ENCODE measurements at places on chromosomes 7 and 10.

DNA sequence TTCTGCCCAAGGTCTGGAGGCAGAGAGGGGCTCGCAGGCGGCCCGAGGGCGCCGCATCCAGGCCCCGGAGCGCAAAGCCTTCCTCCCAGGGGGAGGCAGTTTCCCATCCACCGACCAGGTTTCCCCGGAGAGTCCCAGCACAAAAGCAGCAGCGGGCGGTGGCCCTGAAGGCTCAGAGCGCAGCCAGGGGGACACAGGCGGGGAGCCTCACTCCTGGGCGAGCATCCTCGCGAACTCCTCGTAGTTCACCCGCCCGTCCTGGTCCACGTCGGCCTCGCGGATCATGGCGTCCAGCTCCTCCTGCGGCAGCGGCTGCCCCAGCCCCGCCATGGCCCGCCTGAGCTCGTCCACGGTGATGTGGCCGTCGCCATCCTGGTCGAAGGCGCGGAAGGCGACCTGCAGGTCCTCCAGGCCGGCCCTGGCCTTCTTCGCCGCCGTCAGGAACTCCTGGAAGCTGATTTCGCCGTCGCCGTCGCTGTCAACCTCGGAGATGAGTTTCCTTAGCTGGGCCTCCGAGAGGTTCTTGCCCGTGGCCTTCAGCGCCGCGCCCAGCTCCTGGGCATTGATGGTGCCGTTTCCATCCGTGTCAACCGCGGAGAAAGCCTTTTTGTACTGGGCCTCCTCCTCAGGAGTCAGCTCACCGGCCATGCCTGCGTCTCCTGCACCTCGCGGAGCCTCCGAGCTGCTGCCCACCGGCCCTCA, 428 bp downstream of the CALML5 start:
- no peak for DNase-seq

- no peak for DNase-seq
Observed at GRCh38 chr7:70614237-70615045, 517.5 kb upstream of the GALNT17 start.

DNA sequence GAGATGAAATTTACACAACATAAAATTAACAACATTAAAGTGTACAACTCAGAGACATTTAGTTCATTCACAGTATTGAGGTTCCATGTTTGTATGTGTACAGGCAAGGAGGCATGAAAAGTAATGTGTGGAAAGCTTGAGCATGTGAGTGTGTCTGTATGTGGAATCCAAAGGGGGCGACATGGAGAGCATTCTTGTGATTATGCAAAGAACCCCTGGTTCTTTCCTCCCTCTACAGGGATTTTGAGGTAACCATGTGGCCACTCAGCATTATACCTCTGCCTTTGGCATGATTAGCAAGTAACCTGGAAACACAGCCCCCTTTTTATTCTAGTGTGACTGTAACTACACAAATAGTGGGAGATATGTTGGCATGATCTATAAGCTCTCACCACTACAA, 21.0 kb downstream of the OR2F1 start:
- DNase-seq, result no peak

DNA sequence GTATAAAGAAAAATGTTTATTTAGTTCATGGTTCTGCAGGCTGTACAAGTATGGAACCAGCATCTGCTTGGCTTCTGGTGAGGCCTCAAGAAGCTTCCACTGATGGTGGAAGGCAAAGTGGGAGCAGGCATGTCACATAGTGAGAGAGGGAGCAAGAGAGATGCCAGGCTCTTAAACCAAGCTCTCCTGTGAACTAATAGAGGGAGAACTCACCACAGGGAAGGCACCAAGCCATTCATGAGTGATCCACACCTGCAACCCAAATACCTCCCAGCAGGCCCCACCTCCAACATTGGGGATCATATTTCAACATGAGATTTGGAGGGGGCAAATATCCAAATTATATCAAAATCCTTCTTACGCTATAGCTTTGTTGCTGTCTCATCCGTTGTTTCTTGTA, 113.1 kb downstream of the CPED1 start:
- no peak for DNase-seq

DNA sequence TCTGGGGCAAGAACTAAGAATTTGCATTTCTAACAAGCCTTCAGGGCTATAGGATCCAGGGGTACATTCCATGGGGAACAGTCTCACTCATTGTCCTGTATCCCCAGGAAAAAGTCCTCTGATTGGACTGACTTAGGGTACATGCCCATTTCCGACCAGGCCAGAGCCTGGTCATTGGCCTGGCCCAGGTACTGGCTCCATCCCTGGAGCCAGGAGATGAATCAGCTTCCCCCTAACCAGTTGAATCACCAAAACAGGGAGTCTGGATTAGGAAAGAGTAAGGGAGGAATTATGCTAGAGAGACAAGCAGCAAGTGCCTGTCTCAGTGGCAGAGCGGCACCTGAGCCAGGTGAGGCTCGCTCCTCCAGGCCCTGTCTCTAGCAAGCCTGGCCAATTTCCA, 137.5 kb downstream of the FGFR2 start:
- DNase-seq, result no peak

GRCh38 chr7:7816816-7817536, 98.6 kb upstream of the RPA3 start:
- DNase-seq, result no peak

GRCh38 chr10:70440296-70441160, 953 bp downstream of the NODAL start:
- DNase-seq, result no peak

DNA sequence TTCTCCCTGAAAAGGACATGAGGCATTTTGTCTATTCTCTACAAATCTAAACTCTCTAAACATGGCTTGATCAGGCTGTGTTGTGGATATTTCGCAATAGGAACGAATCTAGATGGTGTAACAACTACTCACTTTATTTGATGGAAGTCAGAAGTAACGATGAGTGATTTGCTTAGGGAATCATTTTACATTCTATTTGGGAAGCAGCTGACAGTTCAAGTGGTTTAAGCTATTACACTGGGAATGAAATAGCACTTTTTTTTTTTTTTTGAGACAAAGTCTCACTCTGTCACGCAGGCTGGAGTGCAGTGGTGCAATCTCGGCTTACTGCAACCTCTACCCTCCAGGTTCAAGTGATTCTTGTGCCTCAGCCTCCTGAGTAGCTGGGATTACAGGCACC, 44.1 kb downstream of the NPY start:
- DNase-seq, result no peak

DNA sequence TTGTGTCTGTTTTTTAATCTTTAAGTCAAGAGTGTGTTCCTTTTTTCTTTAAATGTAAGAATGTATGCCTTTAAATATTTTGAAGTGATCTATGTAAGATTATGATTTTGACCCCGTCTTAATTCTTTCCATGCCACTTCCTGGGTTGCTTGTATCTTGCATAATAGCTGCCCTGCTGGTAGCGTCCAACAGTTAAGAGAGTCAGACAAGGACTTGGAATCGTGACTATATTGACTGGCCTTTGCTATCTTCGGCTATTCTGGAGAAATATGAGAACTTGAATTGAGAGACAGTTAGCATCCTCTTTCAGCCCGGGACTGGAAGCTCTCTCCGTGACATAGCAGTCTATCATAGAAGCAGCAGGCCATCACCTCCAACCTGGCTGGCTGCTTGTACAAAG, 13.0 kb downstream of the NRP1 start:
- DNase-seq, result no peak

DNA sequence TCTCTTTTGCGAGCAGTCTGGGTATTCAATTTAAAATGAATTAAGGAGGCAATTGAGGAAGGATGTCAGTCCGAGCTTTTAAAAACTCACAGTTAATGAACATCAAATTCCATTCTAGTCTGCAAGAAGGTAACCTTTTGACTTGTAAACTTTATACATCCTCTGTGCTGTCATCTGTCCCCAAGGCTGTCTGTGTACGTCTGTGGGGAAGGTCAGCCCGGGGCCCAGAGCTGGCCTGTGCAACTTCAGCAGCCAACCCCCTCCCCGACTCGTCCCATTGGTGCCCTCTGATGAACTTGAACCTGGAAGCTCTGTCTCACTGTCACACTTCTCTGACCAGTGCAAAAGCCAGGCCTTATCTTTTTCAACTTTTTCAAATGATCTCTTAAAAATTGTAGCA, 80.3 kb downstream of the CCDC3 start:
- no peak for DNase-seq

- no peak for DNase-seq
Observed at GRCh38 chr10:36771725-36772124, 353.7 kb upstream of the ANKRD30A start.

- DNase-seq, result no peak
Observed at GRCh38 chr10:60270426-60270825, 119.2 kb downstream of the ANK3 start.

GRCh38 chr10:128744092-128744491, 617.9 kb upstream of the MKI67 start:
- no peak for DNase-seq

DNA sequence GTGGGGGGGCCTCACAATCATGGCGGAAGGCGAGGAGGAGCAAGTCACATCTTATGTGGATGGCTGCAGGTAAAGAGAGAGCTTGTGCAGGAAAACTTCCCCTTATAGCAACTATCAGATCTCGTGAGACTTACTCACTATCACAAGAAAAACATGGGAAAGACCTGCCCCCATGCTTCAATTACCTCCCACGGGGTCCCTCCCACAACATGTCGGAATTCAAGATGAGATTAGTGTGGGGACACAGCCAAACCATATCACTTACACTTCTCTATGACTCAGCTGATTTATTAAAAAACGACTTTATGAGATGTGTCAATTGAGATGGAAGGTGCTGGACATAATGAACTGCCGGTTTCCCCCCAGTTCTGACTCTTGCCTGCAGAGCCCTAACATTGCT, 23.8 kb upstream of the CHN2 start:
- DNase-seq, result no peak

DNA sequence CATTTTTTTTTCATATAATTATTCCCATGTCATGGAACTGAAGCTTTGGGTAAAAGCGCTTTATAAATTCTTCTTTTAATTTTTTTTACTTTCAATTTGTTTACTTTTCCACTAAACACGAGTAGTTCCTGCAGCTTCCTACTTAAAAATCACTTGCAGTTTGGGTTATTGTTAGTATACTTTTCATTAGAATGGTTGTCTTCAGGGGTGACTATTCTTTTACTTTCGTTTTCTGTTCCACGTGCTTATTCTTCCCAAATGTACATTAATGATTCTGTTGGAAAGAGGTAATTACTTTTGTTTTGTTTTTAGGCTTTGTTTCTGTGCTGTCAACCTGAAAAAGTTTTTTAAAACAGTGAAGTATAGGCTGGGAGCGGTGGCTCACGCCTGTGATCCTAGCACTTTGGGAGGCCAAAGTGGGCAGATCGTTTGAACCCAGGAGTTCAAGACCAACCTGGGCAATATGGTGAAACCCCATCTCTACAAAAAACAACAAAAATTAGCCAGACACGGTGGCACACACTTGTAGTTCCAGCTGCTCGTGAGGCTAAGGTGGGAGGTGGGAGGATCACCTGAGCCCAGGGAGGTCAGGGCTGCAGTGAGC, 5.2 kb upstream of the CFAP69 start:
- DNase-seq, result no peak

DNA sequence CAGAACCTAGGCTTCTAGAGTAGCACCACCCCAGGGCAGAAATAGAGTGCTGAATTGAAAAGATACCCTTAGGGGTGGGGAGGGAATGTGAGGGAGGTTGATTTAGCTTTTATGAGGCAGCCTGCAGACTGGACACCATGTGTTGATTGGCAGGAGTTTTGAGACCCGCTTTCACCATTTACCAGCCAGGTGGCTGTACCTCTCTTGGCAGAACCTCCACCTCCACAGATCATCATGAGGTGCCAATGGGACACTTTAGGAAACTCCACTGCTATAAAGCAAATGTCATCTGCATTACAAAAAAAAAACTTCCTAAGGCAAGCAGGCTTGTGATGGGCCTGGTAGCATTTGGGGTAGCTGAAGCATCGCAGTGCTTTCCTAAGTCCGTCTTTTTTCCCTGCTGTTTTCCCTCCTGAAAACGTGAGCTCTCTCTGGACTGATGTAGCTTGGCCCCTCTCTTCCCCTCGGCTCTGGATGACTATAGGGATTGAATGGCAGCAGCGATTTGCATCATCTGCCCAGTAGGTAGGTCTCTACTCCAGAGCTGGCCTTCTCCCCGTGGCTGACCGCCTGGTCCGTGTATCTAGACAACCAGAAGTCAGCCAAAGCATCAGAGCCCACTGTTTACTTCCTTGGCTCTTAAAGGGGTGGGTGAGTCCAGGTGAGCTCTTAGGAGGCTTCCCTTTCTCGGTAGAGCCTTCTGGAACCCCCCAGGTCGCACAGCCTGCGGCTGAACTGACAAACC, 1.3 kb downstream of the PCBD1 start:
- DNase-seq, result no peak

- DNase-seq, result no peak
Observed at GRCh38 chr10:22420787-22421517, 75.7 kb downstream of the SPAG6 start.

DNA sequence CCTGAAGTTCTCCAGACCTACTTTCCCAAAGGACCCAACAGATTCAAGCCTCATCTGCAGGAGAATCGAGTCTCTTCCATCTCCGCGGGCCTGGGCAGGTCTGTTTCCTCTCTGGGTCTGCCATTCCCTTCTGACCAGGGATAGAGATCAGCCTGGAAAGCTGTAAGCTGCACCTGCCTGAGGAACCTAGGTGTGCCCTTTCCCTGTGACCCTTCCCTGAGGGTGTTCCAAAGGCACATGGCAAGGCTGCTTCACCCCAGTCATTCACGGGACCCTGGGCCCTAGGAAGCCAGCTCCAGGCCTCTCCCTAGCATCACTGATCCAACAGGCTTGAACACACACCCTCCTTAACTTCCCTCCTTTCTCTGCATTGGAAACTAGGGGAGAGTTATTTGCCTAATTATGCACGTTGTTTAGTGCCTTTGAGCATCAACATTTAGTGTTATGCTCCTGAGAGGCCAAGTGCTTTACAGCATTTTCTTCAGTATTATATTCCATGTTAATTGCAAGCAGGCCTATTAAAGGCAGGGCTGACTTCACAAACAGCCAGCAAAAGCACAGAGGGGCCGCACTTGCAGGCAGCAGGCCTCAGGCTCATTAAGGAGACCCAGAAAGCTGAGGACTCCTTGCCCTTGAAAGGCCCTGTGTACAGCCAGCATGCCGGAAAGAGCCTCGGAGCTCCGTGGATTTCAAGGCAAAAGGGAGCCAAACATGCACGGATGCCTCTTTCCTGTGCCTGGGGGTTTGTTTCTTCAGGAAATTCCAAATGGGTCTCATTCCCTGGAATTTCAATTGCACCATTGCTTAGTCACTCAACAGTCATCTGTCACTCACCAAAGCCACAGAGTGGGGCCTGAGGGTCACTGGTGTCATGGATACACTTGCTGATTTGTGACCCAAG, 91.0 kb upstream of the FAM20C start:
- no peak for DNase-seq

DNA sequence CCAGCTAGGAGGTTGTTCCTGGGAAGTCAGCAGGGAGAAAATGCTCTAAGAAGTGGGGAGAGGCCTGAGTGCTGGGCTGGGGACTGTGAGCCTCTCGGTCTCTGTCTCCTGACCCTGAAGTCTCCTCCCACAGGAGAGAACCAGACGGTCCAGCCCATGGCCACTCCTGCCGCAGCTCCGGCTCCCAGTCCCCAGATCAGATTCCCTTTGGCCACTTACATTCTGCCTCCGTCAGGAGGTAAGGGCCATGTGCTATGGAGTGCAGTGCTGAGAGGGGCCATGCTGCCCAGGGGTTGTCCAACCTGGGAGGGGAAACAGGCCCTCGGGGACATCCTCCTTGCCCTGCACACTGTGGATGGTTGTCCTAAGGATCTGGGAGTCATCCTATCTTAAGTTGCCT, 21.3 kb upstream of the ZNF467 start:
- no peak for DNase-seq

- no peak for DNase-seq
Observed at GRCh38 chr7:116843378-116843777, 19.0 kb upstream of the CAPZA2 start.

- no peak for DNase-seq
Observed at GRCh38 chr10:18402853-18403252, 248.5 kb downstream of the NSUN6 start.

- no peak for DNase-seq
Observed at GRCh38 chr7:7157887-7158271, 24.5 kb upstream of the C1GALT1 start.

Measured in activated naive CD4-positive, alpha-beta T cell (primary cell).